ENCODE measurements at places on chromosomes 16 and 17. TPM values are rescaled to one million over a fixed set of nuclear protein-coding genes. Genes with fewer than 3 reads are reported as not detected.
A peak's percentile ranks its signal among the peaks of the same experiment; 100 is the strongest.

- DNase-seq: no peak
These were observed 34.6 kb upstream of the CCDC182 start for GRCh38 chr17:57779706-57780105.

DNA sequence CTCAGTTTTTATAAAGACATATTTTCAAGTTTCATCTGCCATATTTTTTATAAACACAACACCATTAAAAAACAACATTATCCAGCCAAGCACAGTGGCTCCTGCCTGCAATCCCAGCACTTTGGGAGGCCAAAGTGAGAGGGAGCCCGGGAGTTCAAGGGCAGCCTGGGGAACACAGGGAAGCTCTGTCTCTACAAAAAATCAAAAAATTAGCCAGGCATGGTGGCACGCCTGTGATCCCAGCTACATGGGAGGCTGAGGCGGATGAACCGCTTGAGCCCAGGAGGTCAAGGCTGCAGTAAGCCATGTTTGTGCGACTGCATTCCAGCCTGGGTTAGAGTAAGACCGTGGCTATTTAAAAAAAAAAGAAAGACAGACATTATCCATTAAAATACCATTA is 17.2 kb upstream of the NTAN1 start:
- DNase-seq: no peak

DNA sequence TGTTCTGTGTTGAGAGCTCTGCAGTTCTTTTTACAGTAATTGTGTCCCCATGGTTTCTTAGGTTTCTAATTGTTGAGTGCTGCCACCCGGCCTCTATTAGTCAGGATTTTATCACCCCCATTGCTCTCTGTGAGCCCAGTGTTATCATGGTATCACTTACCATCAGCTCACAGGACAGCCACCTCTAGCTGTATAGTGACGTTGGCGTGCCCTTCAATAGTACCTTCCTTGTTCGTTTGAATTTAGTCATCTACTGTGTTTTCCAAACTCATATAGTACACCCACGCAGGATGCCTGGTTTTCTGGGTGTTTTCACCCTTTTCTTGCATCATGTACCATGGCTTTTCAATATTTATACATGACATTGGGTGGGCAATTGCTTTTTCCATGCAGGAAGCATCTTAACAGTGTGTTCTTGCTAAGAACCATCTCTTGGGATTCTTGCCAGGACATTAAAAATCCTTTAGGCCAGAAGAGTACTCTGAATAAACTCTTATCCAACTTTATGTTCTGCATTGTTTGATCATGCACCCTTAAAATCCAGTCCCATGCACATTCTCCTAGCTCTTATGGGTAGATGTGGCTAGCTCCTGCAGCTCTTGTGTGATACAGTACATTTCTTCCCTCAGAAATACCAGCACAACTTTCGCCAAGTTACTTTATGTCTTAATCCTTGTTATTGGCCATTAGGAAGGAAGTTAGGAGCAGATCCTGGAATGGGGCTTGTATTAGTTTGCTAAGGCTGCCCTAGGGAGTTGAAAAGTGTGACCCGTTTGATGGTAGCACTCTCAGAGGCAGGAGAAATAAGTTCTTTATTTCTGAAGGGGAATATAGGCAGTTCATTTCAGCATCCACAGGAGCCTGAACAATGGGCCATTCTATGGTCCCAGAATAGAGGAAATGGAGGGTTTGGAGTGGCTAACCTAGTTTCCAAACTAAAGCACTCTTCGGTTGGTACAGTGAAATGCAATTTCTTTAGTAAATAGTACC is 11.3 kb upstream of the ABCA10 start:
- DNase-seq: no peak

- DNase-seq: no peak
These were observed 285.3 kb downstream of the FOXL1 start for GRCh38 chr16:86863609-86864008.

DNA sequence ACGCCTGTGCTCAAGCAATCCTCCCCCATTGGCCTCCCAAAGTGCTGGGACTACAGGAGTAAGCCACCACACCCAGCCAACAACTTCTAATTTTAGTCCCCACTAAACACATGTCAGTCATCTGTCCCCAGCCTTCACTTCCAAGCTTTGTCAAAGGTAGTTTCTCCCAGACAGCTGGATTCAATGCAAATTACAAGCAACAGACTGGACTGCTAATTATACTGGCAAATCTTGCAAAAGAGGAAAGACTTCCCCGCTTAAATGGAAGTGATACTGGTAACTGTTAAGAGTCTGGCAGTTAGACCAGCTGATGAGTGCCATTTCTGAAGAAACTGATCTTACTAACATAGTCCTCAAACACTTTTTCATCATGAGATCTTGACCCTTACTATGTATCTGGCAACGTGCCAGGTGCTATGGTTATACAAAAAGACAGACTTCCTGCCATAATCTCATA is 8.2 kb upstream of the GGA2 start:
- DNase-seq: no peak

GRCh38 chr17:61168506-61168905 is 231.1 kb upstream of the TBX2 start:
- DNase-seq: no peak

- peak; percentile 82 for DNase-seq
These were observed 13.7 kb upstream of the GUCY2D start for GRCh38 chr17:7988750-7989178.

DNA sequence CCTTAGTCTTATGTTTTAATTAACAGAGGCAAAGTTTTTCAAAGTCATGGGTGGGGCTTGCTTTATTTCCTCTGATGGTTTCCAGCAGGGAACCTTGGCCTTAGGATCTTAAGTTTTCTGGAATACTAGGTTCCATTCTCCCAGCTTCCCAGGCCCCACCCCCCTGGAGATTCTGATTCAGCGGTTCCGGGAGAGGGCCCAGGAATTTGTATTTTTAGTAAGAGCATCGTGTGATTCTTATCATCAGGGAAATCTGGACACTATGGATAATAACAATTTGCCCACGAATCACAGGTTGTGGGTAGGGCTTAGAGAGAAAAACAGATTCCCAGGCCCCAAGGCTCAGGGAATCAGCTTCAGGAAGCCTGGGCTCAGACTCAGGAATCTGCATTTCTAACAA is 263.6 kb downstream of the NTN1 start:
- DNase-seq: no peak

DNA sequence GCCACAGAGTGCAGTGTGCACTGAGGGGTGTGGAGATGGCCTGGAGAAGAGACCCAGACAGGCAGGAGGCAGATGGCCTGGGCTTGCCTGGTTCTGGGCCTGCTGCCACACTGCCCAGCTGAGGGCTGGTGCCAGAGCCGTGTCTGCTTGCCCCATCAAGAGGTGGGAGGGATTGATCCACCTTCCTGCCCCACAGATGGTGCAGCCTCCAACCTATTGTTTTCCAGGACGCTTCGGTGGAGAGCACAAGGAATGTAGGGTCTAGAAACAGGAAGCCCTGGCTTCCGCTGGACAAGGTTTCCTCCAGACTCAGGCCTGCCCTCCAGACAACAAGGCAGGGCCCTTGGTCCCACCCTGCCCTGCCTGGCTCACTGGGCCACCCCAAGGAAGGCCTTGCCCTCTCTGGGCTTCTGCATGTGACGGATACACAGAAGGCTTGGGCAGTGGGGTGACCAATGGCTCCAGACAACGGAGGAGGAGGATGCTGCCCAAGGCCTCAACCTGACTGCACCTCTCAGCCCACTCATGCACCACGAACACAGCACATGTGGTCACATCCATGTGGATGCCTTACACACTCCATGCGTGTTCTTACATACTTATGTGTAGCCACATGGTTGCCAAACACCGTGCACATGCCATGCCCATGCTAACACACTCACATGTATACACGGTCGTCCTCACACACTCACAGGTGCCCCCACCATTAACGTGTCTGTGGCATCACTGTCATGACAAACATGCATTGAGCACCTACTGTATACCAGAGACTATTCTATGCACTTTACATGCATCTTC is 6.5 kb upstream of the CDH5 start:
- DNase-seq: no peak

DNA sequence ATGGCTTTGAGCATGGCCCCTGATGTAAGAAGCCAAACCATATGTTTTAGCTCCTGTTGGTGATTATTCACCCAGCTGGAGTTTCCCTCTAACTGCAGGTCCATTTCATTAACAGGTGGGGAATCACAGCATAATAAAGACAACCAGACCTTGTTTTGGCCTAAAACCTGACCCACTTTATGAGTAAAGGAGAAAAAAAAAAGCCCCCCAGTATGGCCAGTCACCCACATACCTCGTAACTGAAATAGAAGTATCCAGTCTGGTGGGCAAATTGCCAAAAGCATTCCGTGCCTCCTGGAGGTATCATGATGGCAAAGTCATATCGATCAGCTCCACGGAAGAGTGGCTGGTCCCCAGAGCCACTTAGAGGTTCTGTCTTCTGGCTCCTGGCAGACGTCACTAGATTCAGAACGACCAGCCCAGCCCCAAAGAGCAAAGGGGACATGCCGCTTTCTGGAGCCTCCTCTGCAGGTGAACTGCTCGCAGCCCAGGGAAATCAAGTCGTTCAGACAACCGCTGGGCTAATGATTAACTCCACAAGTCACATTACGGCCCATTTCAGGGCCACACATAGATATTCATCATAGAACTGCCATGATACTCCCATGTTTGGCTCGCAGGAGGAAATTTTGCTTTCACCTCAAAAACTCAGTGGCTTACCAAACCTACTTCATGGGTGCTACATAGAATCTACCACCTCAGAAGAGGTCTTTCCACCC is at the start of gene TMED6:
Gene TMED6 (minus strand): TSS at position 478 of the 719 bp plus-strand sequence. CDS start 33 bp downstream, at position 445.
- no peak for DNase-seq

- DNase-seq: no peak
These were observed 408 bp upstream of the KPNA2 start for GRCh38 chr17:68035131-68035522.

DNA sequence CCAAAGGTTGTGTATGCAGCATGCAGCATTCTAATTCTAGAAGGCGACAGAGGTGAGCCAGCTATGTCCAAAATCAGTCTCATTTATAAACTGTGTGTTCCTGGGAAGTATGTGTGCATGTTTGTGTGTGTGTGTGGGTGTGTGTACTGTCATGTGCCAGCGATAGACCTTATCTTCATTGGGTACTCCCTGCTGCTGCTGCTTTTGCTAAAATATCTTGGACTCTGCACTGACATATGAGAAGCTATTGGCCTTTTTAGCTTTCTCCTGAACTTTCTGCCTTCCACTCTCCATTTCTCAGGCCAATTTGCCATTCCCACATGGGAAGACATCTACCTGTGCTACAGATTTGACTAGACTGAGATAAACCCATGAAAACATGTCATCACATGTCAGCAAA is 2.0 kb upstream of the LPO start:
- DNase-seq: no peak

GRCh38 chr17:71845337-71845736 is 275.5 kb upstream of the SOX9 start:
- no peak for DNase-seq

DNA sequence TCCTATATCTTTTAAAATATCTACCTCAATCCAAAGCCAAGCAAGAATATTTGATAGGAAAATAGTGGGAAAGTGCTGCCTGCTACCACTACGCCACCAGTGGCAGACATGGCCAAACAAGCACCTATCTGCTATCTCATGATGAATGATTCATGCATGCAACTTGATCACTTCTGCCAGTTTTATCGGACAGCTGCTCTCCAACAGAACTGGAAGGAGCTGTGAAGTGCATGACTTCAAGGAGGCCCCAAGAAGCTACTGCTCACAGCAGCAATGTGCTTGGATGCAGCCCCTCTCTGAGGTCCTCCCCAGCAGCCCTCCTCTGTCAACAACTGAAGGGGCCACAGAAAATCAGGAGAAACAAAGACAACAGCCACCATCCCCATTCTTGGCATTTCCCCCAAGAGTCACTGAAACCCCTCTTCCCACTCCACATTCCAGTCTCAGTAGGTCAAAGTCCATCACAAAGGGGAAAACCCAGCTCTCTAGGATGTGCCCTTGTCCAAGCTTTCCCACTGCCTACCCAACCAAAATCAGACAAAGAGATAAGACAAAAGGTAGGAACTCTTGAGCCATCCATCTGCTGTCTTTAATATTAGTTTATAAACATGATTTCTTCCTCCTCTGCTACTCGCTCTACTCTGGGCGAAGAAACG is 215.3 kb downstream of the C16orf78 start:
- DNase-seq: peak; percentile 4

GRCh38 chr16:50550866-50551641 is 2.9 kb downstream of the NKD1 start:
- no peak for DNase-seq

GRCh38 chr16:12066823-12067222 is 90.3 kb downstream of the SNX29 start:
- no peak for DNase-seq

- DNase-seq: no peak
These were observed 11.0 kb upstream of the CCR7 start for GRCh38 chr17:40576113-40576740.

GRCh38 chr17:55356434-55357328 is 65.0 kb downstream of the MMD start:
- DNase-seq: peak; percentile 71

DNA sequence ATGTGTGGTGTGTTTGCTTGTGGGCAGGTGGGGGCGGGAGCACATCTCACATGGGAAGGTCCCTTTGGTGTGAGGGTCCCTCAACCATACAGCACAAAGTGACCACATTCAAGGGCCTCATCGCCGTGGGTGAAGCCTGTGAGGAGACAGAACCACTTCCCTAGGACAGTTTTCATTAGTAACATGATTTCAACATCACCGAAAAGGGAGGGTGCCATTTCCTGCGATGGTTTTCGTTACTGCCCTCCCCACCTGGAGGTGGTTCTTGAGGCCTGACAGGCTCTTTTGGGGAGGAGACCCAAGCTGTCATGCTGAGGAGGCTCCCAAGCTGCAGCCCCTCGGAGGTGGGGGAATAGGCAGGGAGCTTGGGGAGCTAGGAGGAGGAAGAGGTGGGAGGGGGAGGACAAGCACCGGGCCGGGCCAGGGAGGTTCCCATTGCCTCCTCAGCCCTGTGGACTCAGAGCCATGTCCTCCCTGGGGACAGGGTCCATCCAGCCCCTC is 9.5 kb downstream of the CD300LB start:
- DNase-seq: no peak

ACSM2A gene
- polyA plus RNA-seq: not detected

MYH8 gene
- polyA plus RNA-seq: 0.05 TPM

MYH2 gene
- not detected for polyA plus RNA-seq

CCL8 gene
- polyA plus RNA-seq: not detected

ENPP7 gene
- not detected for polyA plus RNA-seq

CRHR1 gene
- not detected for polyA plus RNA-seq
